ENCODE measurements at places on chromosomes 5 and 9.

- no peak for DNase-seq
Observed at GRCh38 chr5:106086352-106086751, 1584.4 kb downstream of the EFNA5 start.

GRCh38 chr9:132008184-132008803 lies 71.4 kb downstream of the MED27 start:
- DNase-seq: no peak

- DNase-seq: no peak
Observed at GRCh38 chr9:87016681-87017080, 69.4 kb upstream of the GAS1 start.

DNA sequence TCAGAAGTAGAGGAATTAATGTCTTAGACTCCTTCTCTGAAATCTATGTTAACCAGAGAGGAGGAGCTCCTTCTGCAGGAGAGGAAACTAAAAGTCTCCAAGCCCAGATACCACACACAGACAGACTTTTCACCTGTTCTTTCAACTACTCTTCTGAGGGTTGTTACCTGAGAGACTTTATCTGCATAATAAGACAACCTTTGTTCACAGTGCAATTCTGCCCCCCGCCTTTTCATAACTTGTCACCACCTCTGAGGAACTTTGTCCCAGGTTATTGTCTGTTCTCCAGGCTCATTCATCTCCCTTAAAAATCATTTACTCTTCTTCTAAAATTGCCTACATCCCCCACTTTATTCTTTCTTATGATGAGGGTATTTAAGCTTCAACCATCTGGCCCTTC lies 9.4 kb upstream of the GALNT10 start:
- no peak for DNase-seq

GRCh38 chr9:34686732-34687131 lies 4.3 kb downstream of the CCL19 start:
- DNase-seq: no peak

DNA sequence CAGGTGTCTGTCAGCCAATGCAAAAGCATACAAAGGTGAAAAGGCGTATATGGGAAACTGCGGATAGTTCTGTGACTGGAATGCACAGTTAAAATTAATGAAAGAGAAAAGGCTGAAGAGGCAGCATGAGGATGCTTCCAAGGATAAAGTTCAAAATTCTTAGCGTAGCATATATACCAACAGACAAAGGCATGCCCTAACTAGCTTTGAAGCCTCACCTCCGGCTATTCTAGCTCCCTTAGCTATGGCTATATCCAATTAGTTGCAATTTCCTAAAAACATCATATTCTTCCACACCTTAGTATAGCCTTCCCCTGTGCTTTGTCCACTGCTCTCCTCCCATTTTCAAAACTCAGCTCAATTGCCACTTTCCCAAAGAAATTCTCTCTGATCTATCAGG lies 1.4 kb upstream of the DNAJA1 start:
- DNase-seq: no peak

DNA sequence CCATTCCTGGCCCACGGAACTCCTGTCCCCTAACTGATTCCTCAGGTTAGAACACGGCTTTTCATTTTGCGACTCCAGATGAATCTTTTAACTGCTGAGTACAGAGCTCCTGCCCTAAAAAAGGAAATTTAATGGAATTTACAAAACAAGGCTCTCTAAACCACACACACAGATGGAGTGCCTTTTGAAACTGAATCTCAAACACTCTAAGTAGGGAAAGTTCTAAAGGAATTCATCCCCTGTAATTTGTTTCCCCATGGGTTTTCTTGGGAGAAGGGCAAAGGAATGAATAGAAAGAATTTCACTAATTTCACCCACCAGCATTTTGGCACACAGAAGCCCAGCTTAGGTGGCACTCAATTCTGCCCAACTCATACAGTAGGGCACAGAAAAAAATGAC lies 106.5 kb downstream of the THBS4 start:
- DNase-seq: no peak

DNA sequence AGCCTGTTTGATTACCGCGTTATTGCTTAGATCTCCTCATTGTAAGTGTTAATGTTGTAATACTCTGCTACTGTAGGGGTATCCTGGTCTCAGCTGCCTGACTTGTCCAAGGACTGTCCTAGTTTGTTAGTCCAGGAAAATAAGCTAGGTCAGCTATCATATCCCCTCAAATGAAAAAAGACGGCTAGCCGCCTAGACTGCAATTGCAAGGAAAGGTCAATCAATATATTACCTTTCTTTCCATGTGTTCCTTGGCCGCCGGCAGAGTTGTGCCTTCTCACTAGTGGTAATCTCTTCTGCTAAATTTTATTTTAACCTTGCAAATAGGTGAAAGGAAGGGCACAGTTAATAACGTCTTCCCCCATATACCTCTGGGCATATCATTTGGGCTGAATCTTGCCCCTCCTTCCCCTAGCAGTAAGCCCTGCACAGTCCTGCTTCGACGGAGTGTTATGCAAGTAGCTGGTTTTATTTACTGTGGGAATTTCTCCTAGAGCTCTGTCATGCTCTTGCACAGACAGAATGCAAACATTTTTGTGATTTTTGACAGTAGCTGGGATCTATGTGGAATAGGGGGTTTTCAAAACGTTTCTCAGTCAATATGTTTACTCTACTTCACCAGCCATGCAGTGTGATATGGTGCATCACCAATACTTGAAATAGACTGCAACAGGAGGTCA lies 288.5 kb downstream of the MAST4 start:
- no peak for DNase-seq

DNA sequence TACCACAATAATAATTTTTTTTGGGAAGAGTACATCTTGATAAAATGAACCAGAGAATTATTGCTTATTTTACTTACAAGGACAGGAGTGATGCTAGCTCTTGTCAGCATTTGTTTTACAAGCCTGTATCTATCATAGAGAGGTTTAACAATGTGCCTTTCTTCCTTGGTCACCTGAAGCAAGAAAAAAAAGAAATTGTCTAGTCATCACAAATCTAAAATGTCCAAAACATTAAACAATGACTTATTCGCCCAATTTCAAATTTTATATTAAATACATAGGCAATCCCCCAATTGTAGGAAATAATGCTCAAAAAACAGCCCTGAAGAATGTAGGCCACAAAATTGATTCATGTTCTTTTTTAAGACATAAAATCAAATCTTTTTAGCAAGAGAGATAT lies 56.6 kb downstream of the PKD2L2 start:
- no peak for DNase-seq

DNA sequence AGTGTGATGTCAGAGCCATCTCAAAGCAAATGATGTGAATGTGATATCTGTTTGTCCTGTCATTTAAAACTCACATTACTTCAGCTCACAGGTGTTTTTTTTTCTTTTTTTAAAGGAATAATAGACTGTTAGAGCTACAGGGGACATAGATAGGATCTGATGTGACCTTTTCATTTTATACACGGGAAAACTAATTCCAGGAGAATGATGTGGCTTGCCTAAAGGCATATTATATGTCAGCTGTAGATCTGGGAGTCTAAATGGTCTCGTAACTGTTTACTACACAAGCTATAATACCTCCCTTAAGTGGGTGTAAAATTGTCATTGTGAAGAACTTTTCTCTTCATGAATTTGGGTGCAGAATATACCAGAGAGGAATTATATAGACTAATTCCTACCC lies 2.0 kb downstream of the NMUR2 start:
- no peak for DNase-seq
